ENCODE measurements at places on chromosomes 7 and 10.

GRCh38 chr7:69747144-69747543 is 148.9 kb downstream of the AUTS2 start:
- DNase-seq = no peak

DNA sequence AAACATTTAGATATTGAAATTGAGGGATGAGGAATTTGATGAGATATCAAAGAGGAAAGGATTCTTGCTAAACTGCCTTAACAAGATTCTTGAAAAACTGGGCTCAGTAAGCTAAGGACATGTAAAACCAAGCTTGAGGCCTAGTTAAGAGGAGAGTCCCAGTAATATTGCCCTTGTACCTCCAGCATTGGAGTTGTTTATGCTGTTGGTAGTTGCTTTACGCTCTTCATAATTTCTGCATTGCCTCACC is 156.1 kb upstream of the TRIM24 start:
- no peak for DNase-seq

DNA sequence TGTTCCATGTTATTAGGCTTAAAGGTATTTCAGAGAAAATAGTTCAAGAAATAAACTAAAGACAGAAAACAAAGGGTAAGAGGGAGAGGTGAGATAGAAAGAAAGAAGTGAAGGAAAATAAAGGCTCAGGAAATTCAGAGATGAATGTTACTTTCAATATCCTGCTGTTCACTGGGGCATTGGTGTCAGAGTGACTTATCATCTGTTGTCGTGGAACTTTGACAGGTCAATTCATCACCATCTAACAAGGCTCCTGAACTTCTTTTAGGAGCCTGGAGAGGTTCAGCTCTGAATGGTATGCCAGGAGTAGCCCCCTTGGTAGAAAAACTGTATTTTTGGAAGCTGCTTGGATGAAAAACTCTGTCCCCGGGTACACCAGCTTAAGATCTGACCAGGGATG is 100.1 kb downstream of the KLF6 start:
- no peak for DNase-seq

DNA sequence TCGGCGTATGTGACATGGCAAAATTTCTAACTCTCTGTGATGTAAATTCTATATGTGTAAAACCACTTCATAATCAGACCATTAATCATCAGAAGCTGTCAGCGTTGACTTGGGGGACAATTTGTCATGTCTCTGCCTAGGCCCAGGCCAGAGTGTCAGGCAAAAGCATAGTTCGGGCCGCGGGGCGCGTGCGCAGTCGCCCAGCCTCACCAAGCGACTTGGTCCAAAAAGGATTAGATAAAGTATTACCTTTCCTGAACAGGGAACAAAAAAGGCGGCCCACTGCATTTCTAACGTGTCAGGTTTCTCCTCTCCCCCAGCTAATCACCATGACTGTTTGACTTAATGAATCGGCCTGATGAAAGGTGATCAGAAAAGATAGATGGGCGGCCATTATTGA is 114.2 kb downstream of the EBF3 start:
- no peak for DNase-seq

- DNase-seq = no peak
Measured at GRCh38 chr10:43202657-43203447, 64.0 kb downstream of the RASGEF1A start.

- DNase-seq = no peak
Measured at GRCh38 chr10:124683814-124684213, 60.4 kb downstream of the FAM53B start.
